ENCODE measurements at places on chromosomes 2 and 18.

- DNase-seq = no peak
Observed at GRCh38 chr2:30786923-30787685, 20.1 kb downstream of the CAPN13 start.

GRCh38 chr18:26555804-26556553, 7.6 kb upstream of the KCTD1 start:
- no peak for DNase-seq

DNA sequence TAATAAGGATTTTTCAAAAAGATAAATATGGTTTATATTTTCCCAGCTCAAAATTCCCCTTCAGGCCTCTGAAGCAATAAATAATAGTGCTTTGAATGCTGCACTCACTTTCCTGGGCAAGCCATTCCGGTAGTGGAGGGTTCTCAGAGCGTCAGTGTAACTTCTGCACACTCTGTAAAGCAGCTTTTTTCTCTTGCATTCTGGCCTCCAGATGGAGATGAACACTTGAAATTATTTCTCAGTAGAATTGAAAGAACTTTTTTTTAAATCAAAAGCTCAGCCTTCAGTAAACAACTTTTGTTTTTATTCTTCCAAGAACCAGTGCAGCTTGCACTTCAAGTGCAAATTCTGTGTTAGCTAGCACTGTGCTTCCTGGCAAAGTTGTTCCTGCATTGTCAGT, 281.1 kb upstream of the RAB12 start:
- DNase-seq = no peak

GRCh38 chr2:72722492-72723070, 103.3 kb downstream of the EXOC6B start:
- no peak for DNase-seq

DNA sequence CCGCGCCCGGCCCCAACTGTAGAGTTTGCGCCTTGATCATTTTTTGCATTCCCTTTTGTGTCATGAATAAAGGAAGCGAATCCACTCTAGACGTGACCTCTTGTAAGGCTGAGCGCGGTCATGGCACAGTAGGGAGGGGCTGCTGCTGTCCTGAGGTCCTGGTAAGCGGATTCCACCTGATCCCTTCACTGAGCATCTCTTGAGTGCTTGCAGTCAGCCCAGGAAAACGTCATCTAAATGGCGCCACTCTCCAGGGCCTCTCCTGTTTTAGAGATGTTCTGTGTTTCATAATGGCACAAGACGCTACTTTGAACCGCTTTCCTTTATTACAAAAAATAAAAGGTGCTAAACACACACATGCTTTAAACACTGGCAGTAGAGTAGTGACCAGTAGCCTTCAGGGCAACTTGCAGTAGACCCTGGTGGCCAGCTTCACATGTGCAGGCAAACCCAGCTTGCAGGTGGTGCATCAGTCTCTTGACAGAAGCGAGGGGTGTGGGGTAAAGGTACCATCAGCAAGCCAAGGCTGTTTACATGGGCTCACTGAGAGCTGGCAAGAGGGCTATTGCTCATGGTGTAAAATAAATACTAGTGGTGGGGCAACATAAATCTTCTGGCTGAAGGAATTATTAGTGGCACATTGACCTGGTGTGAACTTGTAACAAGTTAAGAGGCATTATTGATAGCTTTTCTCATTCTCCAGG, 43.0 kb upstream of the ACKR3 start:
- DNase-seq = no peak

- peak; percentile 25 for DNase-seq
Observed at GRCh38 chr2:190986221-190986953, 27.6 kb downstream of the STAT1 start.

GRCh38 chr2:30252723-30253701, 21.7 kb downstream of the LBH start:
- DNase-seq = peak; percentile 82

DNA sequence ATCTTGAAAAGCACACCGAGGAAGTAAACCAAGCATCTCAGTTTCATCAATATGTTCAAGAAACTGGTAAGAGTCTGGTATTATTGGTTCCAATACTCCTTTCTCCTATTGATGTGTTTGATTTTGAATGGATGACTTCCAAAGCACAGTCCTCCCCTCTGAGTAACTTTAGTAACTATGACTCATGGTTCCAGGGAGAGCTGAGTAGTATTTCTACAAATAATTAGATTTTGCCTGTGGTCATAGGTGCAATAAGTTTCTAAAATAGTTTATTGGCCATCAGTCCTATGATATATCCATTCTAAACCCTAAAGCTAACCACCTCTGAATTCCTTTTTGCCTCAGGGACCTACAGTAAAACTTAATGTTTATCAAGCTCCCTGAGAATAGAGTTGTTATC, 352.4 kb downstream of the XIRP2 start:
- DNase-seq = no peak

GRCh38 chr2:127410871-127411652, 7.2 kb upstream of the PROC start:
- no peak for DNase-seq

GRCh38 chr2:240591226-240591625, 4.7 kb downstream of the CAPN10 start:
- DNase-seq = no peak

DNA sequence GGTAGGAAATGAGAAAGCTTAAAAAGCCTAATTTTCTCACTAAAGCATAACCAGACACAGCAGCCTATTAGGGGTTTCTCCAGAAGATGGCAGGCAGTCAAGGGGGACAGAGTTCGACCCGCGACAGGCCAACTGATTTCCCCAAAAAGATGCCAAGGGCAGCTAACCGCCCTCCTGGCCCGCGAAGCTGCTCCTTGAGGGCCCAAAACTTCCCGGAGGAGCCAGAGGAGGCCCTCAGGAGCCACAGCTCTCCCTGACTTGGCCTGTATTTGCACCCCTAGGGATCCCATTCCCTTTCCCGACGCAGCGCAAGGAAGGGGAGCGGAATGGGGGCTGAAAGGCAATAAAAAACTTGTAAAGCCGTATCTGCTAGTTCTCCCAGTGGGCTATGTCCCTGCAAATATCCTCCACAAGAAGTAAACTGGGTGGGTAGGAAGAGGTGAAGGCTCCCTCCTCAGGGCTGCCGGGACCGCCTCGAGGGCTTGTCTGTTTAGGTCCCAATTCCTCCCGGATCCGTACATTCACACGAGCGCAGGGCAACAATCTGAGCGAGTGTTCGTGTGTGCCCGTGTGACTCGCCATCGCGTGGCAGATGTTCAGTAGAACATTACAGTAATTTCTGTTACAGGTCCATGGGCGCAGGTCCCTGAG, 756 bp upstream of the NAGK start:
- DNase-seq = no peak

DNA sequence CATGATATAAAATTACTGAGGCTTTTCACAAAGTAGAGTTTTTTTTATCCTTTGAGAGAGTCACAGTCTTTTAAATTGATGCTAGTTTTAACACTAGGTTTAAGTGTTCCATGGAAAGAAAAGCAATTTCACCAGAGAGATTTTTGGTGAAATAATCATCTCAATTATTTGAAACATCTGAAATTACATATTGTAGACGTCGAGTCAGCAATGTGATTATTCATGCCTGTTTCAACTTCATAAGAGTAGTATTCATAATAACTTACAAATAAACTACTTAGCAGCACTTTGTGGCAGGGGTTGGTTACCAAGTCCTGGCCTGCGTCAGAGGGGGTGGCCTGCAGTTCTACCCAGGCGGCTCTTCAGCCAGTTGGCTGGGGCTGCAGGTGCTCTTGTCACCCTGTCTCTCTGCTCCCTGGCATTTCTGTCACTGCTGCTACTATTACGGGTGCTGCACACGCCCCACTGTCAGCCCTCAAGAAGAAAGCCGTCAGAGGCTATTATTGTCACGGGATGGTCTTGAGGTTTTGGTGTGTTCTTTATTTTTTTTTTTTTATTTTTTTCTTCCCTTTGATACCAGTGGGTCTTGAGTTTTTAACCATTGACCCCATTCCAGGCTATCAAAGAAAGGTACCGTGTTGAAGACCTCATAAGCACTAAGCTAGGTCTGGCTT, 50.4 kb downstream of the MALT1 start:
- DNase-seq = no peak

GRCh38 chr18:27839141-27839540, 337.8 kb downstream of the CDH2 start:
- DNase-seq = no peak

DNA sequence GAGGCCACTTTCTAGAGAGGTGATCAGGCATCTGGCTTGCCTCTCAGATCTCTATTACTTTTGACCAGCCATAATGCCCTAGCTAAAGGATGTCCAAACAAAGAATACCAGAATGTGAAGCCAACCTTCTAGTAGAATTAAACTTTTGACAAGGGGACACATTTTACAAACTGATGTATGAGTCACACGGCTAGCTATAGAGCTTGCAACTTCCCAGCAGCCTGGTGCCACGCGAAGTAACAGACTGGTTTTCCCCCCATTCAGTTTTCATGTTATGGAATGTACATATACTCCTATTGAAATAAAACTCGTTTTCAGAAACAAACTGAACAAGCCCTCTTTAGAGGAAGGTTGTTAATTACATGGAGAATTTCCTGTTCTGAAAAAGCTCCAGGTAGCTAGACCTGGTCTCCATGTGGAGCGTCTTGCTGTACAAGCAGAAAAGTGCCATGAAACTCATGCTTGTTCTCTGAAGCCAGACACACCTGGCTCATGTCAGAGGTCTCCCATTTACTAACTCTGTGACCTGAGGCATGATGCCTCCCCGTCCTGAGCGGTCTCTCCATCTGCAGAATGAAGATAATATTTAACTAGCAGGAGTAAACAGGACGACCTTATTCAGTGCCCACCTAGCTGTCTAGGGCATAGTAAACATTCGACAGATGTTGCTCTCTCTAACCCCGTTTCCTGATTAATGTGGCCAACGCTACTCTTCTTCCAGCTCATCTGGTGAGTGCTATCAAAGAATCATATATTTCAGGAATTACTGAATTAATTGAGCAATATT, 81.5 kb upstream of the MAP3K20 start:
- DNase-seq = no peak

DNA sequence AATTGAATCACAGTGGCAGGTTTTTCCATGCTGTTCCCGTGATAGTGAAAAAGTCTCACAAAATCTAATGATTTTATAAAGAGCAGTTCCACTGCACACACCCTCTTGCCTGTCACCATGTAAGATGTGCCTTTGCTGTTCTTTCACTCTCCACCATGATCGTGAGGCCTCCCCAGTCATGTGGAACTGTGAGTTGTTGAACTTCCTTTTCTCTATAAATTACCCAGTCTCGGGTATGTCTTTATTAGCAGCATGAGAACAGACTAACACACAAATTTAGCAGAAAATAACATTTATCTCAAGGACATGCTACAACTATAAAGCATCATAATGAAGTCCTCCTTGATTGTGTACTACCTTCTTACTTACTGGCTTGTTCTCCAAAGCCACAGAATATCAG, 1526.0 kb downstream of the LRP1B start:
- DNase-seq = no peak

- DNase-seq = no peak
Observed at GRCh38 chr18:24928301-24928878, 423.6 kb downstream of the ZNF521 start.

DNA sequence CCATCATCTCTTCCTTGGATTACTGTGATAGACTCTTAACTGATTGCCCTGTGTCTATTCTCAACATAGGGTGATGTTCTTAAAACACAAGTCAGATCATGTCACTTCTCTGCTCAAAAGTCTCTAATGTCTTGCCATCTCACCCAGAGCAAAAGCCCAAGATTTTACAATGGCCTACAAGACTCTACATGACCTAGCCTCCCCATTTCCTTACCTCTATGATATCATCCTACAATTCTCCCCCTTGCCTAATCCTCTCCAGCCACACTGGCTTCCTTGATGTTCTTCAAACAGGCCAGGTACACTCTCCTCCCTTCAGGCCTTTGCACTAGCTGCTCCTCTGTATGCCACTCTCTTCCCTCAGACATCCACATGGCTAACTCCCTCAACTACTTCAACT, 55.1 kb downstream of the ROCK1 start:
- DNase-seq = no peak

GRCh38 chr2:200298816-200299215, 7.7 kb upstream of the SPATS2L start:
- DNase-seq = no peak

- no peak for DNase-seq
Observed at GRCh38 chr2:160942476-160943142, 217.6 kb upstream of the TANK start.

DNA sequence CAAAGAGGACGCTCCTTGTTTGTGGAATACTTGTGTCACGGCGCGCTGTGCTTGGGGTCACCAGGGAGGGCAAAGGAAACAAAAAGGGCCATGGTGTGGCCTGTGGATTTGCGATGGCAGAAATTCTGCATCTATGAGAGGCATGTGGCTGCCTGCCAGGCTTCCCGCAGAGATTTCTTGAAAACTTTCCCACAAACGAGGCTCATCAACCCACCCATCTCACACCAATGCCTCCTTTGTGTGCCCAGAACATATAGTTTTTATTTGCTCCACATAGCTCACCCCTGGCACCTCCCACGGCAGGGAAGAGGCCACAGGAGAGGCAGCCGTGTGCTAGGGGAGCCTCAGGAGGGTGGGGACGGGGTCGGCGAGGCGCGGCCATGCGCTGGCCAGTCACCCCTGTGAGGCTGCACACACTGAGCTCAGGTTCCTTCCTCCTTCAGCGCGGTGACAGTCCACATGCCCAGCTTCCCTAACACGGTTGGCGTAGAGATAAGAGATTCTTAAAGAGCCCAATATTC, 100.3 kb downstream of the MBP start:
- no peak for DNase-seq

Measured in K562 (cell line).